ENCODE measurements at places on chromosomes 3 and 15.
A peak's percentile ranks its signal among the peaks of the same experiment; 100 is the strongest.

DNA sequence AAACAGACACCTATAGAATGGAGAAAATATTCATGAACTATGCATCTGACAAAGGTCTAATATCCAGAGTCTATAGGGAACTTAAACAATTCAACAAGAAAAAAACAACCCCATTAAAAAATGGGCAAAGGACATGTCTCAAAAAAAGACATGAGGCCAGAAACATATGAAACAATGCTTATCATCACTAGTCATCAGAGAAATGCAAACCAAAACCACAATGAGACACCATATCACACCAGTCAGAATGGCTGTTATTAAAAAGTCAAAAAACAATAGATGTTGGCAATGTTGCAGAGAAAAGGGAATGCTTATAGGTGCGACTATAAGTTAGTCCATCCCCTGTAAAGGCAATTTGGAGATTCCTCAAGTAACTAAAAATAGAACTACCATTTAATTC is 11.4 kb upstream of the HDGFL3 start:
- DNase-seq = no peak

GRCh38 chr3:78887029-78887428 is 880.8 kb downstream of the ROBO1 start:
- DNase-seq = no peak

DNA sequence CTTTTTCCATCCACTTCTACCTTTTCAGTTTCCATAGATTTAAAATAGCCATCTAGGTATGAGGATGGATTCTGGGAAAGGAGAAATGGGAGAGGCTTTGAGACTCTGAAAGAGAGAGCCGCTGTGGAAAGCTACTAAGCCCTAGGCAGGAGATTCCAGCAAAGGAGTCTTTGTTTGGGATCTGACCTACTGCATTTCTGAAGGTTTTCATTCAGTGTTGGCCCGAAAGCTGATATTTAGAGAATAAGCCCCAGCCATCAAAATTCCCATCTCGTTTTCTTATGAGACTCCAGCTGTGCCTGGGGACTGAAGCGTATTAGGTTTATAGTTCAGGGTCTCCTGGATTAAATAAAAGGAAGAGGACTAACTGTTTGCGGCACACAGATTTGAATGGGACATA is 19.5 kb downstream of the LIPH start:
- peak; percentile 4 for DNase-seq

- DNase-seq = no peak
Observed at GRCh38 chr3:193701953-193702635, 109.1 kb downstream of the OPA1 start.

DNA sequence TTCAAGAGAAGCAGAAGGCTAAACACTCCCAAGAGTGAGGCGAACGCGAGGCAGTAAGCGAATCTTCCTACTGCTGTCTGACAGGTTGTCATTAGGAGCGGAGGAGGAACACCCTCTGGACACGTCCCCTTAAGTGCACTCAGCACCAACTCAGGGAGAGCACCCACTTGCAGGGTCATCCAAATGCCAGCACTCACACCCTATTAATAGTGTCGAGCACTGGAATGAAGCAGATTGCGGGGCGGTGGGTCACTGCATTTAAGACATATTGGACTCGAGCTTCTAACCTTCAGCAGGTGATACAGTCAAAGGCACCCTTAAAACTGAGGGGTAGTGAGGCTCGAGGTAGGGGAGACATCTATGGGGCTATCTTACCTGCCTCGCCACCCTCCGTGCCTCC is 28.7 kb downstream of the SH3BP5 start:
- no peak for DNase-seq

DNA sequence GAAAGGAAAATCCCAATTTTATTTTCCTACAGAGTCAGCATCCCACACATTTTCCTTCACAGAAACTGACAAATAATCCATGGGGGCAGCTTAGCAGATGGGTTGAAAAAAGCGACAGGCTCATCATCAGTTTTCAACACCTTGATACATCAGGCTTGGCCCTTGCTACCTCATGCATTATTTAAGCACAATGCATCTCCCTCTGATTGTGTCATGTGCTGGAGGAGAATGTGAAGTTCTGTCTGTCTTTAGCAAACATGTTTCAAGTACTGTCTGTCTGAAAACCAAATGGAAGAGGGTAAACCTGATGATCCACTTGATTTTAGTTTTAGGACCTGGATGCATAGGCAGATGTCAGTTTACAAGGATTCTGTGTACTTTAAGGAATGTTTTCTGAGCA is 128.6 kb upstream of the ADAMTS9 start:
- no peak for DNase-seq

DNA sequence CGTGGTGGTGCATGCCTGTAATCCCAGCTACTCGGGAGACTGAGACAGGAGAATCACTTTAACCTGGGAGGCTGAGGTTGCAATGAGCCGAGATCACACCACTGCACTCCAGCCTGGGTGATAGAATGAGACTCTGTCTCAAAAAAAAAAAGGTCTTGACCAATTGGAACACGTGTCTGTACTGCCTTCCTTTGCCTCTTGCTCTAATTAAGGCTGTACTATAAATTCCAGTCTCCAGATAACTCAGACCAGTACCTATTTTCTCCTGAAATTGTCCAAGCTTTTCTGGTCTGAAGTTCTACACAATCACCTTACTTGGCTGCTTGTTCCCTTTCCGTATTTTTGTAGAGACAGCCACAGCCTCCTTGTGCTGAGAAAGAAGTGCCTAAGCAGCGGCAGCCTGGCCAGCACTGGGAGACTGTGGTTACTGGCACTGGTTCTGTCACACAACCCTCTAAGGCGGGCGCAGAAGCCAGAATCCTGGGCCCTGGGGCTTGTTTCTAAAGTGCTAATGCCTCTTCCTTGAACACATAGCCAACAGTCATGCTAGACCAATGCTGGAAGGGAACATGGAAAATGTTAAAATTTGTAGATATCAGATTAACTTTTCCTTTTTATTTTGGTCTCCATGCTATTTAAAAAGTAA is 6.2 kb upstream of the CEP70 start:
- no peak for DNase-seq

DNA sequence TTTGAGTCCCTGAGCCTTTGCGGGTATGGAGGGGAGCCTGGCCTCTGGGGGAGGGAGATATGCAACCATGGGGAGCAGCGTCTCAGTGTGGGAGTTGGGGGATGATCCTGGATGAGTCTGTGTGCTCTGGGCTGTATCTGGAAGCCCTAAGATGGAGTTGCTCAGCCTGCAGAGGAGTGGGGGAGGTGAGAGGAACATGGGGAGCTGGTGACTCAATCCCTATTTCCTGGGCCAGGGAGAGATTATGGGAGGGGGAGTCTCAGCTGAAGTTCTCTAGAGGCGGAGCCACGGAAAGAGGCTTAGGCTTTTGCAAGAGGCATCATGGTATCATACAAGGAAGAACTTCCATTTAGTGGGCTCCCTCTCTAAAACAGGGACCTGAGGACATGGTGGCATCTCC is 59.5 kb upstream of the TMEM115 start:
- no peak for DNase-seq

GRCh38 chr15:57705746-57706404 is 639 bp upstream of the POLR2M start:
- DNase-seq = no peak

DNA sequence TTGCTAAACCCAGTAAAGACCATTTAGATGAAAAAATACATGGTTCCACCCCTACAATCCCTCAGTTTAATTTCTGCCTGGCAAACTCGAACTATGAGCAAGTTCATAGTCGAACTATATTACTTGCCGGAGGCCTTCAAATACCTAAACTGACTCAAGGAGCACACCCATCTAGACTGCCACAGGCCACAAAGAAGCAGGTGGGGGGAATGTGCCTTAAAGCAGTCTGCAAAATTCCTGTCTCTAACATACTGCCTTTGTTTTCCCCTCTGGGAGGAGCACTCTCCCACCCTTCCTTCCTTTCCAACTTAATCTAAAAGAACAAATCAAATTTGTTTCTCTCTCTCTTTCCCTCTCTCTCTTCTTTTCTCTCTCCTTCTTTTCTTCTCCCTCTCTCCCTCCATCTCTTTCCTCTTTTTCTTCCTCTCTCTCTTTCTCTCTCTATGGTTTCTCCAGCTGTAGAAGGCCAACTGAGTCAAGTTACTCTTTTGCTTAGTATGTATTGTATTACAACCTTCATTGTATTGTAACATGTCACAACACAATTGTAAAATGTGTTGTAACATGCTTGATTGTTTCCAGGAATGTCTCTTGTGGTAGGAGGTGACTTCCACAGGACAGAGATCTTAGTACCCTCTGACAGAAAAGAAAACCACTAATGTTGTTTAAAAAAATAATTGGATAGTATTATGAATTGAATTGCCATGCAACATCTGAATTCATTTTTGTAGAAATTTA is 496.3 kb downstream of the ROBO2 start:
- DNase-seq = no peak

DNA sequence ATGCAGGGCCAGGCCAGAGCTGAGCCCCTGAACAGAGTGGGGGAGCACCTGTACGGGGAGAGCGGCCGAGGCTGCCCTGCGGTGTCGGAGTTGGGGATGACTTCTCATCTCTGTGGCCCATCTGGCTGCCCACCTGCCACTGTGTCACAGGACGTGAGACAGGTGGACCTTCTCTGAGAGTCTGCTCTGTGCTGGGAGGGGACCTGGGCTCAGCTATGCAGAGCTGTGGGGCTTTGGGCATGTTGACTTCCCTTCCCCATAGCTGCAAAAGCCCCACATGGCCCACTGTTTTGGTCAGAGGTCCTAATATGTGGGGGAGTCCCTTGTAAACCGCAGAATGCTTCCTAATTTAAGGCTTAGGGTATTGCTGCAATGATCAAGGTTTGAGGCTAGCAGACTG is 68.0 kb upstream of the TRPM1 start:
- DNase-seq = no peak

GRCh38 chr3:185583925-185584324 is 2.2 kb upstream of the SENP2 start:
- no peak for DNase-seq

GRCh38 chr3:117547956-117548550 is 838.5 kb downstream of the TUSC7 start:
- no peak for DNase-seq

- no peak for DNase-seq
Observed at GRCh38 chr3:64268926-64269325, 43.7 kb upstream of the PRICKLE2 start.

DNA sequence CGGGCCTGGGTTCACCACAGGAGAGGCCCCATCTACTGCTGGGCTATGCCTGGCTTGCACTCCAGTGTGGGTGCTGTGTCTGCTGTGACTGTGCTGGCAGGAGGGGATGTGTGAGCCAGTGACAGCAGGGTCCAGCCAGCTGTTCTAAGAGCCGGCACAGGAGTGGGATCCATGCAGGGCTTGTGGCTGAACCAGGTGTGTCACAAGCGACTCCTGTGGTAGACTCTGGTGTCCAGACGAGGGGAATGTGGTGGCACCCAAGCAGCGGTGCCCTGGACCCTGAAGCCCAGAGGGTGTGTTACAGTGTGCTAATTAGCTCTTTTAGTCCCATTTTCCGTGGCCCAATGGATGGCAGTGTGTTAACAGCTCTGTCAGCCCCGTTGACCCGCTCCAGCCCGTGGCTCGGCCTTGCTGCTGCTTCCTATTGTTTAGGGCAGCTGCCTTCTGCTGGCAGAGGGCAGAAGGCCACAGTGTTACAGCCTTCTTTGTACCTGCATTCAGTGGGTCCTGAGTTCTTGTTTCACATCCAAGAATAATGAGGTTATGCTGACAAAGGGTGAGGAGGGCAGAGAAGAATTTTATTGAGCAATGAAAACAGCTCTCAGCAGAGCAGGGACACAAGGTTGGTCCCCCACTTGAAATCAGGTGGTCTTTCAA is 78.5 kb upstream of the RNU6-1 start:
- DNase-seq = no peak

DNA sequence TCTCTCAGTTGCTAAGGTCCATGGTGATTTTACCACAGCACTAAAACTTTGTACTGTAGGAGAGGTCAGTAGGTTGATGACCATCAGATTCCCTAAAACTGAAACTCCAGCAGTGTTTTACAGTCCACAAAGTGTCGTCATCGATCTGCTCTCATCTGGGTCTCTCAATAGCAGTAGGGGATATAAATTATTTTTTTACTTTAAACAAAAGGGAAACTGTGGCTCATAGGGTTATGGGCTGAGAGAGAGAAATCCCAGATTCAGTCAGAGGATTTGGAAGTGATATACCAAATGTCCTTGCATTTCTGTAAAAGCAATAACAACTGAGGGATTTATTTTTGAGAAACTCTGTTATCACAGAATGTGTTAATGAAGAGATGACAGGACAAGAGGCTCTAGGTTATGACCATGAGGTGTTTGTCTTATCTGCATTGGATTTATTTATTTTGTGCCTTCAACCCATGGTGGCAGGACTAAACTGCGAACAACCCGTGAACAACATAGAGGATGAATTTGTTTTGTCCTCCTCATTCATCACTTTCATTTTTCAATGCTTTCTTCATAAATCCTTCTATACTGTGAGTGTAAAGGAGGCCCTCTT is 869.7 kb downstream of the OTOL1 start:
- DNase-seq = no peak

- DNase-seq = no peak
Observed at GRCh38 chr3:31213869-31214486, 318.7 kb upstream of the STT3B start.

DNA sequence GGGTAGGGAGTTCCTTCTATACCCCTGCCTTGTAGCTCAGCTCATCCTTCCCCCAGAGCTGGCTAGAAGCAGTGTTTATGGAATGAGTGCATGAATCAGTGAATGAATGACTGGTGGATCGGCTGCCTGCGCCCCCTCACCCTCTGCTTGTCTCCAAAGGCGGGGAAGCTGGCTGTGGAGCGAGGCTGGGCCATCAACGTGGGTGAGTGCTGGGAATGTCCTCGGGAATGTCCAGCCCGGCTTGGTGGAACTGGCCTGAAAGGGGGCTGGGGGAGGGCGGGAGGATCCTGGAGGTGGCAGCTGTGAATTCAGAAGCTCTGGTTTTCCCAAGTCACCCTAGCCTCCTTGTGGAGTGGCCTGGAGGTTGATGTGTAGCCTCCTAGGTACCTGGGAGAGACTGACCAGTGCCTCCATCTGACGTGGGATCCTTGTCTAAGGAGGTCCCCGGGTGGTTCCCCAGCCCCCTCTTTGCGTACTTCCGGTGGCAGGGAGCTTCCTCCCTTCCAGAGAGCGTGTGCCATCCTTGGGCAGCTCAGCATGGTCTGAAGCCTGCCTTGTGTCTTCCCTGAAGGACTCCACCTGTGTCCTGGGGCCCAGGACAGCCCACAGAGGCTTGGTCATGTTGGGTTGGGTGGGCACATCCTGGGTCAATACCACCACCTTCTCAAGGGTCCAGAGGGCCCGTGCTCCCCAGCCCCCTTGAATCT is 18.4 kb downstream of the HDAC11 start:
- no peak for DNase-seq

DNA sequence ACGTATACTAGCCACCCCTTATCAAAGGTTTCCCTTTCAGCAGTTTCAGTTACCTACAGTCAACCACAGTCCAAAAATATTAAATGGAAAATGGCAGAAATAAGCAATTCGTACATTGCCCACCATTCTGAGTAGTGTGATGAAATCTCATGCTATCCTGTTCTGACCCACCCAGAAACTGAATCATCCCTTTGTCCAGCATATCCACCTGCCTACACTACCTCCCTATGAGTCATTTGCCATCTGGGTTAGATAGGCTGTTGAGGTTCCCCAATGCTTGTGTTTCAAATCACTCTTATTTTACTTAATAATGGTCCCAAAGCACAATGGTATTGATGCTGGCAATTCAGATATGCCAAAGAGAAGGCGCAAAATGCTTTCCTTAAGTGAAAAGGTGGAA is 15.3 kb upstream of the PHC3 start:
- DNase-seq = no peak
